ENCODE measurements at places on chromosomes 7 and 10.

- DNase-seq = no peak
Observed at GRCh38 chr10:73647875-73648651, 6.8 kb upstream of the MYOZ1 start.

GRCh38 chr7:119571666-119572065 is 701.3 kb upstream of the KCND2 start:
- DNase-seq = no peak

DNA sequence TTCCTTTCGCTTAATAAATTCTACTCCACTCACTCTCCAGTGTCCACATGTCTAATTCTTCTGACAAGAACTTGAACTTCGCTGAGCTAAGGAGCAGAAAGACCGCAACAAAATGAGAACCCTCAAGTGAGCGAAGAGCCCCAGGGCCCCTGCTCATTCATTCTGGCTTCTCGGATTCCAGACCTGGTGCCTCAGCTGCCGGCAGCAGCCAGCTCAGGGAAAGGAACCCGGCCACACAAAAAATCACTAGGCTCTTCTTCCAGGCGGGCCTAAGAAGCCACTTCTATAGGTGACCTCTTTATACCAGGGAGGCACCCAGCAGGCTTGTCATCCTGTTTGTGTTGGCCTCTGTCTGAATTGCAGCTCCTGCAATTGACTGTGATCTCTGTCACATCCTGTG is 33.3 kb downstream of the OTUD1 start:
- DNase-seq = no peak

DNA sequence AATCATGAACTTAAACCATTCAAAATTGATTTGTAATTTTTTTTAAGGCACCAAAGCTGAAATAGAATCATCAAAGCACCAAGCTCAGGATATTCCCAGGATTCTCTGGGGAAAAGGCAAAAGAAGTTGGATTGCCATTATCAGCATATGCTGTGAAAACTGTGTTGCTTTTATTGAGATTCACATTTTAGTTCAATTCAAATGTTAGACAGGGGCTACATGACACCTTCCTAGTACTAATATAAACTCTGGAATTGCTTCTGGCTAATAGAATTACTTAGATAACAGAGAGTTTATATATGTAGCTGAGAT is 4.3 kb upstream of the NDST2 start:
- no peak for DNase-seq

DNA sequence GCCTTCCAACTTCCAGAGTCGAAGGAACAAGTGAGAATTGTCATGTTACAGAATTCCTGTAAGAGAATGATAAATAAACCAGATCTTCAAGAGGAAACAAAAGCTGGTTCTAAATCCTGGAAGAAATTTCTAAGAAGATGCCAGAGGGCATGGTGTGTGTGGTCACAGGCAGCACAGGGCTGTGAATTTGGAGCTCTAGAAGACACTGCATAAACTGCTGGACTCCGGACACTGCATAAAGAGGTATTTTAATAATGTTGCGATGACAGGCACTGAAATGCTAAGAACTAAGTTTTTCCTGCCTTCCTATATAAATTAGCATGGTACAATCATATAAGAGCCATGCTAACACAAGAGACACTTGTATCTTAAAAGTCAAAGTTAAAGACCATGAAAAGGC is 86.0 kb downstream of the LARP4B start:
- no peak for DNase-seq

DNA sequence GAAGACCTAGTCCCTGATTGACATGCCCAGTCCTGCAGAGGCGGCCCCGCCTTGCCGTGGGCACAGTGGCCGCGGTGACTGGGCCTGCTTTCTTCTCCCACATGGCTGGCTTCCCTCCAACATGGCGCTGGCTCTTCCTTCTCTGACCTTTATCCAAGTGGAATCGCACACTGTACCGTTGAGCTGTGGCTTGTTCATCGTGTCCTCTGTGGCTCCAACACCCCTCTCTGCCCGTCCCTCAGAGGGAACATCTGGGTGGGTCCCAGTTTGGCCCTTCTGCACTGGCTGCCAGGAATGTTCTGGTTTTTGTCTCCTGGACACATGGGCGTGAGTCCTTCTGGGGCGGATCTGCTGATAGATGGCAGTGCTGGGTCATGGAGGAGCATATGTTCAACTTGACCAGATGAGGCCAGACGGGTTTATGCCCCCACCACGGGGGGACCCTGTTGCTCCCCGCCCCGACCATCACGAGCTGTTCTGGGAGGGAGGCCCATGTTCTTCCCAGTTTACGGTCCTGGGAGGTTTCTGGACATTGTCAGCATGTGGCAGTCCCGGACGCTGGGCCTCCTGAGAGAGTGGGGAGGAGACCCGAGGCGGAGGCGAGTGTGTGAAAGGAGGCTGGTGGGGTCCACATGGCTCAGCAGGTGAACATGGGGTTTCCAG is 63.5 kb downstream of the LHPP start:
- no peak for DNase-seq

DNA sequence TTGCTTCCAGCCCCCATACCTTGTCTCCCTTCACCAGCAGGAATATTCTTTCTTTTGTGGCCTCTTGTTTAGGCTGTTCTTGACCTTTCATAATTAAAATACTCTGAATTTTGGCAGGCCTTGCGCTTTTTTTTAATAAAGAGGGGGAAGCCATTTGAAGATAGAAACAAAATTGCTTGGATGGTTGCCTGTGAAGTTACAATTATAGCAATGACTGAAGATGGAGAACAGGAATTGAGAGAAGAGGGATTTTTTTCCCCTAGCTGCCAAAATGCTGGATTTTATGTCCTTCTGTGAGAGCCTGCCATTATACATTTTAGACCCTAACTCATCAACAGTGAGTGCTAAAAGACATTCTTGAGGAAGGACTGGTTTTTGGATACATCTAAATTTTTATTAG is 24.8 kb downstream of the FGFBP3 start:
- DNase-seq = no peak

GRCh38 chr7:13028036-13028824 is 340.8 kb downstream of the ARL4A start:
- no peak for DNase-seq

- no peak for DNase-seq
Observed at GRCh38 chr7:157905651-157906461, 569.1 kb downstream of the DNAJB6 start.

DNA sequence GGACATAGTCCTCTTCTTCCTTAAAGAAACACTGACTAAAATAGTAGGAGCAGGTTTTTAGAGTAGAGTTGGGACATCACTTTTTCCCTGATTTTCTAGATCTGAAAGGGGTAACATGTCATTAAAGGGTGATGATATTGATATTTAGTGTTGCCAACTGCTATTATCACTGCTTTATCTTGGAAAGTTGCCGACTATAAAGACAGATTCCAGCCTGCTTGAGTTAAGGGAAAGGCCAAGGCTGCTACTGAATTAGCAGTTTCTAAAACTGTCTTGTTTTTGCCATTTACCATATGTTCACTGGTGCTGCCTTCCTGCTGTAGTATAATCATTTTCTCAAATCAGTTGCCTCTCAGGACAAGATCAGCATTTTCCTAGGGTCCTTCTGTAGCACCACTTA is 29.7 kb downstream of the AP3M1 start:
- no peak for DNase-seq

GRCh38 chr7:17986851-17987250 is 40.8 kb downstream of the PRPS1L1 start:
- DNase-seq = no peak

GRCh38 chr7:100397315-100398081 is 24.2 kb downstream of the PILRA start:
- DNase-seq = no peak

DNA sequence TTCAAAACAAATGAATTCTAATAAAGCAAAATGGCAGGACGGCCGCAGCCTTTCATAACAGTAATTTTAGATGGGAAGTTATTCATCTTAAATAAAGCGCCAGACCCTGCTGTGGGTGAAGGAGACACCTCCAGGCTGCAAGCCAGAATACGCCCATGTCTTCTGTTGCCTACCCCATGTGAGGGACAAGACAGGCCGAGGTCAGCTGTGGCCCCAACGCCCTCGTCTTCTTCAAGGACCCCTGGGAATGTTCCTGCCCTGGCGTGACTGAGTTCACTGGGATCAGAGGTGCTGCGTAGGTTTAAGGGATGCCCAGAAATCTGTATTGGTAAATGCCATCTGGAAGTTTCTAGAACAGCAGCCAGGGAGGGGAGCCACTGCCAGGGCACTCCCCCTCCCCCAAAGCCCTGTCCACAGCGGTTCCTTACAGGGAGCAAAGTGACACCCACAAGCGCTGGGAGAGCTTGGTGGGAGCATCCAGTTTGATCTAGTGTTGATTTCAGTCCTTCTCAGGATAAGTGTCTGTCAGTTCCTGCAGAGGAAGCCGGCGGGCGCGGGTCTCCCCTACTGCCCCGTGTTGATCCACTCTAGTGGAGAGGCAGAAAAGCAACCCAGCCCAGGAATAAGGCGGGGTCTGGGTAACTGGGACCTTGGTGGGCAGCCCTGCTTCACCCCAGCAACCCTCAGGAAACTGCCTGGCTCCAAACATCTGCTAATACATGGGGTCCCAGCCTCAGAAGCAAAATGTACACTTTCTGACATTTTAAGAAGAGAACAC is 20.6 kb downstream of the PAPOLB start:
- DNase-seq = no peak

DNA sequence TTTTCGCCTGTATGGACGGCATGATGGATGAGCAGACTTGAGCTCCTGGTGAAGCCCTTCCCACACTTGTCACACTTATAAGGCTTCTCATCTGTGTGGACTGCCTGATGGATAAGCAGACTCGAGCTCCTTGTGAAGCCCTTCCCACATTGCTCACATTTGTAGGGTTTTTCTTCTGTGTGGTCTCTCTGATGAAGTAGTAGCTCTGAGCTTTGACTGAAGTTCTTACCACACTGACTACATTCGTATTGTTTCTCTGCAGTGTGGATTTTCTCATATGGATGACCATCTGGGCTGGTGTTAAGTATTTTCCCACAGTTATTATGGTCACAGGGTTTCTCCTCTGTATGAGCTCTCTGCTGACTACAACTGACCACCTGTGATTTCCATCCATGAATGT is 17.2 kb downstream of the ZNF239 start:
- DNase-seq = no peak

GRCh38 chr7:20785157-20786048 is 1.3 kb downstream of the SP8 start:
- DNase-seq = no peak

- no peak for DNase-seq
Observed at GRCh38 chr10:24552346-24553016, 171.2 kb downstream of the ARHGAP21 start.
